ENCODE measurements at places on chromosomes 11 and 22.
A peak's percentile ranks its signal among the peaks of the same experiment; 100 is the strongest.

DNA sequence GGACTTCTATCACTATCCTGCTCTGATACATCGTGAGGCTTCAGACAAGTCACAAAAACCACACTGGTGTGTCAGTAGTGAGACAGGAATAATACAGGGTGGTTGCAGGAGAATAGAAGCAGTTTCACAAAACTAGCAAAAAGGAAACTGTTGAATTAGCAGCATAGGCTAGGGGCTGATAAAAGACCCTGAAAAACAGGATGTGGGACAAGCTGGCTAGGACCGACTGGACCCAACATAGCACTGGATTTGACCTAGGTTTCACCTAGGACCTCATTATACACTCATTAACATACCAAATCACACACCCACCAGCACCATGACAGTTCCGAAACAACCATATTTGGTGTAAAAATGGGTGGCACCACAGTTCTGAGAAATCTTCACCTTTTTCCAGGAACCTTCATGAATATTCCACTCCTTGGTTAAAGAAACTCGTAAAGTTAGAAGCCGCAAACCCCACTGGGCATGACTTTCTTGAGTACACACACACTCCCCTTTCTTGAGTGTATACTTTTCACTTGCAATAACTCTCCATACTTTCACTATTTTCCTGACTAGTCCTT, 76.2 kb downstream of the SLC1A2 start:
- DNase-seq, result peak; percentile 41

DNA sequence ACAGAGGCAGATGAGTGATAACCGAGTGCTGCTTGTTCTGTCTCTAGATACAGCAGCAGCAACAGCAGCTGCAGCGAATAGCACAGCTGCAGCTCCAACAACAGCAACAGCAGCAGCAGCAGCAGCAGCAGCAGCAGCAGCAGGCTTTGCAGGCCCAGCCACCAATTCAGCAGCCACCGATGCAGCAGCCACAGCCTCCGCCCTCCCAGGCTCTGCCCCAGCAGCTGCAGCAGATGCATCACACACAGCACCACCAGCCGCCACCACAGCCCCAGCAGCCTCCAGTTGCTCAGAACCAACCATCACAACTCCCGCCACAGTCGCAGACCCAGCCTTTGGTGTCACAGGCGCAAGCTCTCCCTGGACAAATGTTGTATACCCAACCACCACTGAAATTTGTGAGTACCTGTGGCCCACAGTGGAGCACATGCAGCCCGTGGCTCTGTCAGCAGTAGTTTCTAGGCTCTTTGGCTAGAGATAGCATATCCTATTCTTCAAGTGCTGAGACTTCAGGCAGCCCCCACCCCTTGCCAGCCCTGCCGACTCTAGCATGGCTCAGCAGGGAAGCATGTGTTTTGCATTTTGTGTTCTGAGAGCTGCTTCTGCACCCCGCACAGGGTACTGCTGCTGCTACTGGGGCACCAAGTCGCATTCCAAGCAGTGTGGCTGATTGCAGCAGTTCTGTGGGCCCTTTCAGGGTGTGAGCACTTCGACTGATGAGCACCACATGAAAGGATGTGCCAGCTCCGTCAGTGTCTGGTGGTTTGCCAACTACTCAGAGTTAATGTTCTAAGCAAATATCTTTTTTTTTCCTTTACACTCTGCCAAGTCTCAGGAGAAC, 59.2 kb downstream of the MED15 start:
- DNase-seq, result peak; percentile 90

GRCh38 chr22:44646141-44646540, 55.9 kb upstream of the PRR5 start:
- no peak for DNase-seq

- no peak for DNase-seq
These were observed 25.8 kb downstream of the RSPH14 start for GRCh38 chr22:23115825-23116494.

- DNase-seq, result no peak
These were observed 61.3 kb upstream of the WNT11 start for GRCh38 chr11:76267556-76267955.

- DNase-seq, result no peak
These were observed 96.9 kb downstream of the FAM76B start for GRCh38 chr11:95692526-95693260.

DNA sequence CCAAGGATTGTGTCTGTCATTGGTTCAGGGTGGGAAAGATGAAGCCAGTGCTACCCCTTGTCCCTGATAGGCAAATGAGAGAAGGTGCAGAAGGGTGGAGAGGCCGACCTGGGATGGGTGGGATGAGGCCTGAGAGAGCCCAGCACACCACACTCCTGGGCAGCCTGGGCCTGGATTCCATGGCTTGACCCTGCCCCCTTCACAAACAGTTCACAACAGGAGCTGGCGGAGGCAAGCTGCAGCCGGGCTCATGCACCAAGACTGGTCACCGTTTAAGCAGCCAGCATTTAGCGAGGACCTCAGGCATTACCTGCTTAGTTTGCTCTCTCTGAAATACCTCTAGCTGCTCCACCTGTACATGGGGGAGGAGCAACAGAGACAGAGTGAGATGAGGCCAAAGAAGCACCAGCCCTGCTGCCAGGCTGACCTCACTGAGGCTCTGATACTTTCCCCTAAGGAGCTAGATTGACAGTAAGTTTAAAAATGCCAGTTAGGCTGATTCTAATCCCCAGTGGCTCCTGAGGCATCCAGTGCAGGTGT, 13.5 kb downstream of the IL18BP start:
- DNase-seq, result no peak

DNA sequence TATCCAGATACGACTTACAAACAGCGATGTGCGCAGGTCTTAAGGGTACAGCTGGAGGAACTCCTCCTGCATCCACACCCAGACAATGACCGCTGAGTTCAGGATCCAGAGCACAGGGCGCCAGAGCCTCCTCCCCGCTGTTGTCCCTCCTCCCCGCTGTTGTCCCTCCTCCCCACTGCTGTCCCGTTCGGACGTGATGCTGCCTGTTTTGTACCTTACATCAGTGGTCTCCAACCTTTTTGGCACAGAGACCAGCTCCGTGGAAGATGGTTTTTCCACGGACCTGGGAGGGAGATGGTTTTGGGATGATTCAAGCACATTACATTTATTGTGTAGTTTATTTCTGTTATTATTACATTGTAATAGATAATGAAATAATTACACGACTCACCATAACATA, 62.0 kb downstream of the PHF21B start:
- DNase-seq, result no peak

- no peak for DNase-seq
These were observed 1.2 kb downstream of the DENND6B start for GRCh38 chr22:50325444-50326224.

- no peak for DNase-seq
These were observed 261.1 kb upstream of the ANO3 start for GRCh38 chr11:26070714-26071380.

DNA sequence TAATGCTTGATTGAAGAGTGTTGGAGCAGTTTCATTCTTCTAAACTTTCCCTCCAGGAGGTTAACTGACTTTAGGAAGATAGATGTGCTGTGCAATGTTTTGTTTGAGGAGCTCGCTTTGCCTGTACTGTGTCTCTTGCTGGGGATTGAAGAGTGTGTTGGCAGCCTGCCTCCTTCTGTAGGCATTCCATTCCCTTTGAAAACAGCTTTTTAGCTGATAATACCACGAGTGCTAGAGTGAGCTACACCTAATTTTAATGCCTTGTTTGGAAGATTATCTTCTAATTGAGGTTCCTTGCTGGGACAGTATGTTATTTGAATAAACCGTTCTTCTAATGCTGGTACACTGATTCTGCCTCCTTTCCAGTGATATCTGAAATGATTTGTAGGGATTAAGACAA, 7.2 kb downstream of the DDX10 start:
- DNase-seq, result no peak

DNA sequence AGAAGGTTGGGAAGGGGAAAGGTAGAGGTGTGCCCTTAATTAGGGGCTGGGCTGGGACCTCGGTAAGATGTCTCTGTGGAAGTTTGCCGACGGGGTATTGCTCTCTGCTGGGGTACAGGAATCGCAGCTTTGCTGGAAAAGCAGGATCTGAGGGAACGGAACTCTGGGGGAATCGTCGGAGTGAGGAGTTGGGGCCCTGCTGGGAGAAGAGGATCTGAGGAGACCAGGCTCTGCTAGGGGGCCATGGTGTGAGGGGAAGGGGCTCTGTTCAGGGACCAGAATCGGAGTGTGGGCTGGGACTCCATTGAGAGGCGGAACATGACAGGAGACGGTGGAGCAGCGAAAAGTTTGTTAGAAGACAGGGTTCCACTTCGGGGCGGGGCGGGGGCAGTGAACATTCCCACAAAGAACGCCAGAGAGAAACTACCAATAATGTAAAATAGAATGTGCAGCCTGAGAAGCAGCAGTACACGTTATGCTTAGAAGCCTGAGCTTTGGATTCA, 456 bp downstream of the AAMDC start:
- DNase-seq, result peak; percentile 27

DNA sequence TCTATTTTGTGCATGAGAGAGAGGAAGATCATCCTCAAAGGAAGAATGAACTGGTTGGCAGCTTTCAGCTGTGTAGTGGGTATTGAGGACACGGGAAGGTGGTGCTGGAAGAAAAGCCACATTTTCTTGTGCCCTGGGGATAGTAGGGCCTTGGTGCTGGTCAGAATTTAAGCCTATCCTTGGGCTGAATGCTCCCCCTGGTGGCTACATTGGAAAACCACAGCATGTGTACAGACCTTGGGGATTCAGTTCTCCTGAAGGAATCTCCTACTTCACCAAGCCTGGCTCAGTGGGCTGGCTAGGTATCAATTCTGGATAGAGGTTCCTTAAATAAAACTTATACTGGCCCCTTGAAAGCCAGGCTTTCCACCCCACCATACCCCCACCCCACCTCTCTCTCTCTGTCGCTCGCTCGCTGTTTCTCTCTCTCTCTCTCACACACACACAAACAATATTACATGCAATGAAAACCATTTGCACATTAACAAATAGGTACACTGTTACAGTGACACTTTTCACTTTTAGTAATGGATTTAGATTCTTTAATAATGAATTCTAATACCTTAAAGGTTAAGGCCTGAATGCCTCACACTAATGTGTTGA, 2.8 kb upstream of the OR51M1 start:
- DNase-seq, result no peak

DNA sequence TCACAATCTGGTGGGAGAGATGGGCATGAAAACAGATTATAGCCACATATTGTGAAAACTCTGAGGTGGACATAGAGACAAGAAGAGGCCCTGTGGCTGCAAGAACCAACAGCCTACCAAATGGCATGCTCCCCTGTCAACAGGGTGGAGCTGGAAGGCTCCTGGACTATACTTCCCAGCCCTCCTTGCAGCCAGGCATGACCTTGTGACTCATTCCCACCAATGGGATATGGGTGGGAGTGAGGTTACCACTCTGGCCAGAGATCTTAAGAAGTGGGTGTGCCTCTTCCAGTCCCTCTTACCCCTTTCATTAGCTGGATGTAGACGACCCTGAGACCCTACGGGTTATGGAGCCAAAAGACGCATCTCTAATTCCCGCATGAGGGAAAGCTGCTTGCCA, 126.4 kb upstream of the ZBED5 start:
- DNase-seq, result no peak

- DNase-seq, result no peak
These were observed 22.2 kb downstream of the BLID start for GRCh38 chr11:122093731-122094275.

GRCh38 chr22:30014244-30014643, 66.0 kb upstream of the HORMAD2 start:
- DNase-seq, result no peak

DNA sequence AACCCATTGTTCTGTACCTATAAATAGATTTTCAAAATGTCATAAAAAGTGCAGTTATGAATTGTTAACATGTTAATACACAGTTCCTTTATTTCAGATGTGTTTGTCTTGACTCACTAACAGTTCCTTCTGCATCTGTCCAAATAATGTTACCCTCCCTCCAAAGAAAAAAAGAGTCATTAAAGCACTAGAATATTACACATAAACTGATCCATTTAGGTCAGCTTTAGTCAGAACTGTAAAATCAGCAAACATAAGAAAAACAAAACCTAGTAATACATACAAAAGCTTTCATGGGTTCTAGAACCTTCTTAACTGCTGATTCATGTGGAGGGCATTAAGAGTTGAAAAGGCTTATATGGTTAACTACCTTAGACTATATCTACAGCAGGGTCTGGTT, 65.4 kb downstream of the SESN3 start:
- no peak for DNase-seq

- DNase-seq, result no peak
These were observed 444.4 kb downstream of the DLG2 start for GRCh38 chr11:85182441-85183387.

DNA sequence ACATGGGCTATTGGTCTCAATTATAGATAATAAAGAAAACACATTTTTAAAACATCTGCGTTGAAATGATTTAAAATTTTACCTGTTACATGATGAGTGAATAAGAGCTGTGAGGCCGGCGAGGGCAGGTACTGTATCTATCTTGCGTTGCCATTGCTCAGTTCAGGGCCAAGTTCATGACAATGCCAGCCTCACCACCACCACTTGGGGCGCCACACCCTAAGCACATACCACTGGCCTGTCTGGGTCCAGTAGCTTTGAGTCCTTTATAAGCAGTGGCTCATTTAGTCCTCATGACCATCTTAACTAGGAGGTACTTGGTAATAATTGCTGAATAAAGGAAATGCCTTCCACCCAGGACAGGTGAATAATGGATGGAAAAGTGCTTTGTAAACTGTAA, 14.5 kb upstream of the MB start:
- peak; percentile 45 for DNase-seq

- no peak for DNase-seq
These were observed 76.9 kb upstream of the TCF20 start for GRCh38 chr22:42347281-42347824.

DNA sequence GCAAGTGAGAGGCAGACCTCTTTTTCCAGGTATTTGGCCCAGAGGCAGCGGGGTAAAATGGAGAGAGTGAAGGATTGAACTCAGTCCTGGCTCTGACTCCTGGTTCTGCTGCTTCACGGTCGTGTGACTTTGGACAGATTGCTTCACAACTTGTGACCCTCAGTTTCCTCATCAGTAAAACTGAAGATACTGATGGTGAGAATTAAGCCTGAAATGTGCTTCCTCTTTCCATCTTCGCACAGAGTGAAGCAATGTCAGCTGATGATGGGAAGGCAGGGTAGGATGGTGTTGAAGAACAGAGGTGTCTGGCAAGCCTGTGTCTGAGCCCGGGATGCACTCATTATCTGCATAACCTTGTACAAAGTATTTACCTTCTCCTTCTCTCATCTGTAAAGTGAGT, 59.0 kb downstream of the UBASH3B start:
- DNase-seq, result no peak

GRCh38 chr22:20956258-20957101, 10.6 kb upstream of the AIFM3 start:
- DNase-seq, result no peak

DNA sequence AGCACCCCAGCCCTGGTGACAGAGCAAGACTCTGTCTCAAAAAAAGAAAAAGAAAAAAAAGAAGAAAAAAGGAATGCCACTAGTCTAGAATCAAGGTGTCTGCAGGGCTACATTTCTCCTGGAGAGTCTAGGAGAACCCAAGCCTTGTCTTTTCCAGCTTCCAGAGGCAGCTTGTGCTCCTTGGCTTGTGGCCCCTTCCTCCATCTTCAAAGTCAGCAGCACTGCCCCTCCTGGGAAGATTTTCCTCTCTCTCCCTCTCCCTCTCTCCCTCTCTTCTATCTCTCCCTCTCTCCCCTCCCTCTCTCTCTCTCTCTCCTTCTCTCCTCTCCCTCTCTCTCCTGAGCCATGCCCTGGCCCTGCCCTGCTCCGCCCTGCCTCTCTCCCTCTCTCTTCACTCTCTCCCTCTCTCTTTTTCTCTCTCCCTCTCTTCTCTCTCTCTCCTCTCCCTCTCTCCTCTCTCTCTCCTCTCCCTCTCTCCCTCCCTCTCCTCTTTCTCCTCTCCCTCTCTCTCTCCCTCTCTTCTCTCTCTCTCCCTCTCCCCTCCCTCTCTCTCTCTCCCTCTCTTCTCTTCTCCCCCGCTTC, 97.7 kb upstream of the FGF3 start:
- no peak for DNase-seq

Measured in CD4-positive, alpha-beta T cell treated with Interleukin-6 for 4 hours (primary cell).